ENCODE measurements at places on chromosomes 6 and 20. TPM values are rescaled to one million over a fixed set of nuclear protein-coding genes. Genes with fewer than 3 reads are reported as not detected.

CLDN20 gene
- not detected for total RNA-seq

DNA sequence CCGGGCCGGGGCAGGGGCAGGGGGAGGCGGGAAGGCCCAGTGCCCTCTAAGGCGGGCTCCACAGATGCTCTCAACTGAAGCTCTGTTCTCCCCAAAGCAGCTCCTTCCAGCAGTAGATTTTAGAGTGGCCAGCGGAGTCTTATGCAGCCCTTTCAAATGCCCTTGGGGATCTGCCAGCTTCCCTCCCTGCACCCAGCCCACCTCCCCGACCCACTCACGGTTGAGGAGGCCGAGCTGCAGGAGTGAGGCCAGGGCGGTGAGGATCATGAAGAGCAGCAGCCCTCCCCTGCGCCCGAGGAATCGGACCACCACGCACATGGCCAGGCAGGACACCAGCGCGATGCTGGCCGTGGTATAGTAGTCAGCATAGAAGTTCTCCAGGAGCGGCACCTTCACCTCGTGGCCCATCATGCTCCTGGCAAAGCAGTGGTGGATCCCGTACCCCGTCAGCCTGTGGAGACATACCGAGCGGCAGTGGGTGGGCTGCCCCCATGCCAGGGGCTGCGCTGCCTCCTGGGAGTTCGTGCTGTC, 28.0 kb downstream of the PSMG4 start:
- no peak overlapping the region for H3K4me3 ChIP-seq
- no peaks in the 10 kb centered on the region for H3K27me3 ChIP-seq
- DNase-seq: peak; percentile 69

GRCh38 chr20:37781626-37782025, 87.8 kb downstream of the CTNNBL1 start:
- no peak overlapping the region for H3K27ac ChIP-seq
- H3K4me3 ChIP-seq: no peak overlapping the region
- H3K36me3 ChIP-seq: peaks cover 28% of the 10 kb centered on the region
- DNase-seq: no peak
- no peaks in the 10 kb centered on the region for H3K27me3 ChIP-seq

DNA sequence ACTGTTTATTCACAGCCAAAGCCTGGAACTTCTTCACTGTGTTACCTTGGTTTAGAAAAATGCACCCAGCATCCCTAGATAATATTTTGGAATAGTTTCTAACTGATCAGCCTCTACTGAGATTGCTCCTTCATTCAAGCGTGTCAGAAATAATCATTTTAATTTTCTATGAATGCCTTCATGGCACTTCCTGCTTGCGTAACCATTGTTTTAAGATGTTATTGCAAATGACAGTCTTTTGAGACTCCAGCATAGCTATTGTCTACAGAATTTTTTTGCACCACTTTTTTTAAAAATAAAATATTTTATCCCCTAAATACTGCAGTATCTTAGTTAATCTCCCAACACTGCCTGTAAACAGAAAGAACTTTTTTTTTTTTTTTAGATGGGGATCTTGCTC, 213.1 kb downstream of the PHACTR1 start:
- no peaks in the 10 kb centered on the region for H3K27me3 ChIP-seq
- H3K4me3 ChIP-seq: no peak overlapping the region
- H3K4me1 ChIP-seq: no peaks in the 10 kb centered on the region
- no peak overlapping the region for H3K27ac ChIP-seq
- no peak for DNase-seq

HRH3 gene
- not detected for total RNA-seq

GRCh38 chr6:15908871-15909270, 220.0 kb upstream of the MYLIP start:
- DNase-seq: no peak
- H3K27ac ChIP-seq: no peak overlapping the region
- H3K36me3 ChIP-seq: no peaks in the 10 kb centered on the region
- H3K4me1 ChIP-seq: peaks cover 18% of the 10 kb centered on the region
- H3K27me3 ChIP-seq: no peaks in the 10 kb centered on the region

PDYN gene
- total RNA-seq: not detected

TRIM31 gene
- not detected for total RNA-seq

CCN5 gene
- 0.51 TPM for total RNA-seq

DNA sequence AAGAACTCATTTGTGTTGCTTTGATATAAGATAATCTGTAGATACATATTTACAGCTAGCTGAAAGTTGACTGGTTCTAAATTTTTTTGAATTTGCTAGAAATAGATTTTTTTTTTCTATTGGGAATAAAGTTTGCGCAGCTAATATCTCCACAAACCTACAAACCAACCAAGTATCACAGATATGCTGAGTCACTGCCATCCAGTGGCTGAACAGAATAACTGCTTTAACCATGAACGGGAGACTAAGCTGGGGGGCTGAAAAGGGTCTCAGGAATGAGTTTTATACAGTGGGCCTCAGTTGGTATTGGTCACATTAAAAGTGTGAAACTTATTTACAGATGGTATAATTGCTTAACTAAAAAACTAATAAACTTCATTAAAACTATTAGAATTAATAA, 326.7 kb upstream of the CNR1 start:
- DNase-seq: no peak
- no peaks in the 10 kb centered on the region for H3K36me3 ChIP-seq
- H3K27me3 ChIP-seq: no peaks in the 10 kb centered on the region
- no peak overlapping the region for H3K4me3 ChIP-seq

HLA-DQA1 gene
- total RNA-seq: 138 TPM

GRCh38 chr20:48750941-48751635, 76.7 kb downstream of the PREX1 start:
- DNase-seq: peak; percentile 92
- peak overlapping the region; percentile 80 for H3K27ac ChIP-seq
- no peaks in the 10 kb centered on the region for H3K27me3 ChIP-seq
- peaks cover 41% of the 10 kb centered on the region for H3K4me1 ChIP-seq
- no peak overlapping the region for H3K4me3 ChIP-seq

GRCh38 chr20:52805296-52805571, 166.9 kb upstream of the TSHZ2 start:
- no peak overlapping the region for H3K27ac ChIP-seq
- no peak overlapping the region for H3K4me3 ChIP-seq
- H3K4me1 ChIP-seq: no peaks in the 10 kb centered on the region
- no peaks in the 10 kb centered on the region for H3K36me3 ChIP-seq
- no peaks in the 10 kb centered on the region for H3K27me3 ChIP-seq

GRCh38 chr6:42260396-42260888, 42.8 kb upstream of the MRPS10 start:
- H3K36me3 ChIP-seq: peaks cover 61% of the 10 kb centered on the region
- H3K27ac ChIP-seq: peak overlapping the region; percentile 57
- no peaks in the 10 kb centered on the region for H3K27me3 ChIP-seq
- no peak overlapping the region for H3K4me3 ChIP-seq
- H3K4me1 ChIP-seq: peaks cover 47% of the 10 kb centered on the region

GRCh38 chr20:10022625-10023024, 12.2 kb upstream of the ANKEF1 start:
- H3K27ac ChIP-seq: no peak overlapping the region
- H3K4me3 ChIP-seq: no peak overlapping the region
- no peaks in the 10 kb centered on the region for H3K36me3 ChIP-seq

RIPOR2 gene
- total RNA-seq: 146 TPM

- H3K27ac ChIP-seq: no peak overlapping the region
- DNase-seq: no peak
- no peak overlapping the region for H3K4me3 ChIP-seq
- H3K4me1 ChIP-seq: no peaks in the 10 kb centered on the region
Observed at GRCh38 chr6:76707630-76708029, 635.2 kb upstream of the IMPG1 start.

DNA sequence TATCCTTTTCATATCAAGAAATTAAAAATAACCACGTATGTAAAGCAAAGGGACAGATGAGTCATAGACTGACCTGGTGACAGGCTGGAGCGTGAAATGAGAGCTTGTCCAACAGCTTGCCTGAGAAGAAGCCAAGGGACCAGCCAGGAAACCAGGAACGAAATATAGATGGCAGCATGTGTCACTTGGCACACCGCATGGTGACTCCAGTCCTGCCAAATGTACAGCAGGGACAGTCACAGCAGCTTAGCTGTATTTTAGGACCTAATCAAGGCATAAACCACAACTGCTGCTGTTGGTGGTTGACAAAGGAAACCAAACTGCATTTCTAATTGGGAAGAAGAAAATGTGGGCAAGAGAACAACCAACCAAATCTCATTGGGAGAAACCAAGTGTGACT, 755.0 kb downstream of the TFAP2A start:
- no peaks in the 10 kb centered on the region for H3K36me3 ChIP-seq
- H3K4me1 ChIP-seq: no peaks in the 10 kb centered on the region
- DNase-seq: no peak
- H3K4me3 ChIP-seq: no peak overlapping the region
- H3K27ac ChIP-seq: no peak overlapping the region

FOXS1 gene
- 1.5 TPM for total RNA-seq

DNA sequence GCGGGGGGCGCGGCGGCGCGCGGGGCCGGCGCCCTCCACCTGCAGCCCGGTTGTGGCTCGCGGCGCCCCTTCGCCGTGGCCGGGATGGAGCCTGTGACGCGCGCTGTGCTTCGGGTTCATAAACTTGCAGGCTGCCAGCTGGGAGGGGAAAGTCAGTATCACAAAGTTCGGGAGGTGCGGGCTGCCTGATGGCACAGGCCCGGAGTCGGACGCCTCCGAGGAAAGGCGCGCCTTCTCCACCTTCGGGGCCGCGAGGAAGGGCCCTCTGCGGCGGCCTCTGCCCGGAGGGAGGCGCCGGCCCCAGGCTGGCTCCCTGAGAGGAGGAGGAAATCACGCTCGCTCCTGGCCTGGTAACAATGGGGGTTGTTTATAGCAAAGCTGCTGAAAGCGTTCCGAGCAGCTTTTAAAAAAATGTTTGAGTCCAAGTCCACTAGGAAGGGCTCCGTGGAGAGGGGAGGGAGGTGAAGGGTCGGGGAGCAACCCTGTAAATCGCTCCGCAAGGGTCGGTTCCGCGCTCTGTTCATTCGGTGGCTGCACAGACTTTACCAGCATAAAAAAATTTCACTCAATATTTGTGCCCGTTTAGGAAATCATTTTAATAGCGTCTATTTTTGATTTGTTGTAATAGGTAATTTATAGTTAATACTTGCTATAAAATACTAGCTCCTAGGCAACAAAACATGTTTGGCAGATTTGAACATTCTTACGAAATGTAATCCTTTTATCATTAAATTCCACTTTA, 1.0 kb downstream of the AFDN start:
- no peaks in the 10 kb centered on the region for H3K36me3 ChIP-seq
- H3K27me3 ChIP-seq: peaks cover 5% of the 10 kb centered on the region
- no peak overlapping the region for H3K27ac ChIP-seq
- peaks cover 54% of the 10 kb centered on the region for H3K4me1 ChIP-seq
- peak; percentile 86 for DNase-seq

GRCh38 chr6:41197234-41197633, 3.7 kb downstream of the TREML2 start:
- H3K4me3 ChIP-seq: no peak overlapping the region
- peaks cover 38% of the 10 kb centered on the region for H3K4me1 ChIP-seq
- DNase-seq: no peak
- H3K36me3 ChIP-seq: no peaks in the 10 kb centered on the region

DNA sequence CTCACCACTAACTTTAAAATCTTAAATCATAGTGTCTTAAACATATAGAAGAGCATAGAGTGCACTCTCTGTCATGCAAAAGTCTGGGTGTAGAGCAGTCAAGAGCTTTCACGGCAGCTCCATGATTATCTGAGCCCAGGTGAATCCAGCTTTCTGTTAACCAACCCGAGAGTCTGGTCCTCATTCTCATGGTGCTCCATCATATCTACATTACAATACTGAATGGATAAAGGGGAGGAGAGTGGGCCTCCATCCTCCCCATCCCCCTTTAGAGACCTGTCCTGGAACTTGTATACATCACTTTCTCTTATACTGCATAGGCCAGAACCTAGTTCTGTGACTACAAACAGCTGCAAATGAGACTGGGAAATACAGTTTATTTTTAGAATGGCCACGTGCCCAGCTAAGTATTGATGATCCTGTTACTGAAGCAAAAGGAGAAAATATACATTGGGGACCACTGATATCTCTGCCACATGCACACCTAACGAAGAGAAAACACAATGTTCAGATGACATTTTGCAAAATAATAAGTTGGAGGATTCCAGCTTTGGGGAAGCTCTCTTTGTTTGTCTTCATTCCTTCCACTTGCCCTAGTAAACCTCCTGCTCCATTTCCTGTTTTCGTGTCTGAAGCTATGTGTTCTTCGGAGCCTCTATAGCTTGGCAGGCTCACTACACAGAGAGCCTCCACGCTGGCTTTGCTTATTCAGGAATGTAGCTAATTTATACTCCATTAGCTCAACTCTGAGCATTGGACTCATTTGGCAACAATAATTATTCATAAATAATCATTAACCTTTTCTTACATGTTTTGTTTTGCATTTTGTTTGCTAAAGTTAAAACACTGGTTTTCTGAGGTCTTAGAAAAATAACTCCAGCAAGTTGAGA, 110.1 kb downstream of the IYD start:
- H3K27me3 ChIP-seq: no peaks in the 10 kb centered on the region
- DNase-seq: no peak
- no peaks in the 10 kb centered on the region for H3K4me1 ChIP-seq
- H3K4me3 ChIP-seq: no peak overlapping the region
- H3K36me3 ChIP-seq: no peaks in the 10 kb centered on the region
- H3K27ac ChIP-seq: no peak overlapping the region

CLPSL2 gene
- not detected for total RNA-seq

DNA sequence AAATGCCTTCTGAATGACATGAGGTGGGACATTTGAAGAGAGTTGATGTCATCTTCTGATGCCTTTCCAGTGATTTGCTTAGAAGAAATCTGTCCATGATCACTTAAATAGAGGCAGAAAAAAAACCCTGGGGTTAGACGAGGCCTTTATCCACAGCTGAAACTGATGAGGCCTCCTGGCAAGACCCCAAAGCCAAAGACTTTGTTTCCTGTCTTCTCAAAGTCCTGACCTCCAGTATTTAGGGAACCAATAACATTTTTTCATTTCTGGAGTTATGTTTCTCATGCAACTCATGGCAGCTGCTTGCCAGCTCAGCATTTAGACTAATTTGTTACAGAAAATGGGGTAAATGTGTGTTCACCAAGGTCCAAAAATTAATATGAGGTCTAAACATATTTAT, 248.0 kb upstream of the PRDM1 start:
- H3K27ac ChIP-seq: no peak overlapping the region
- peaks cover 4% of the 10 kb centered on the region for H3K4me1 ChIP-seq
- H3K36me3 ChIP-seq: no peaks in the 10 kb centered on the region
- DNase-seq: no peak

DNA sequence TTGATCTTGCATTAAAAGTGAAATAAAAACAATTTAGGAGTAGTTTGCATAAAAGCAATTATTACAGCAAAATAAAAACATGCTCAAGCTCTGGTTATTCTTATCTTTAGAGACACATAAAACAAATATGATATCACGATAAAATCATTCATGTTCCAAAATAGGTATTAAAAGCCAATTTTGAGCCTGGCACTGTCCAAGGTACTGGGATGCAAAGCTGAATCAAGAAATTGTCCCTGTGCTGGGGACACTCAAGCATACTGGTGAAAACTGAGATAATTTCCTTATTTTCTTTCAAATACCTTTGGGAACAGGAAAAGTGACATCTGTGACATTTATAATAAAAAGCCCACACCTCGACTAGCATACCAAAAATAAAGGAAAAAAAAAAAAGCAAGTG, 931 bp upstream of the MTCL3 start:
- H3K27ac ChIP-seq: no peak overlapping the region
- H3K36me3 ChIP-seq: no peaks in the 10 kb centered on the region
- no peak for DNase-seq
- peaks cover 33% of the 10 kb centered on the region for H3K4me1 ChIP-seq

GRCh38 chr20:37527638-37528445, at the start of gene BLCAP:
TSS of gene BLCAP (minus strand) at chr20:37527876. CDS start at chr20:37519174, 8,702 bp downstream.
- H3K4me1 ChIP-seq: peaks cover 50% of the 10 kb centered on the region
- H3K27ac ChIP-seq: peak within 1 kb of the TSS; percentile 98
- peak; percentile 97 for DNase-seq

Data from spleen (tissue), 13 donors.